CD8-positive, alpha-beta T cell (primary cell): ENCODE measurements at places on chromosomes 1 and 21.

GRCh38 chr1:23237508-23237907 lies 20.2 kb upstream of the HTR1D start:
- DNase-seq = no peak

- no peak for DNase-seq
These were observed 118.1 kb downstream of the PGBD5 start for GRCh38 chr1:230308039-230308438.

- no peak for DNase-seq
These were observed 8.7 kb downstream of the C1orf174 start for GRCh38 chr1:3891329-3891865.

DNA sequence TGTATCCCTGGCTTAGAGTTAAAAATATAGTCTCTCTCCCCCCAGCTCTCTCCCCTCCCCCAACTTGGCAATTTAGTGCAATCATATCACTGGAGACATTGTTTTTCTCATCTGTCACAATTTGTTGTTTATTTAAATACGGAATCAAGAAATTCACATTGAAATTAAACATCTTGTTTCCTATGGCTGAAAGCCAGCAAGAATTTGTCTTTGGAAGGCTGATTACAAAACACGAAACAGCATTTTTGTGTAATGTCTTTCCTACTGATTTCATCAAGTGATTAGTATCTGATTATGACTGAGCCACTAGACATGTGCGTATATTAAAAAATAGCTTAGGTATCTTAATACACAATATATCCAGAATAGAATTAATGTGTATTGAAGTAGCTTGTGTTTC lies 119.7 kb downstream of the LYPLAL1 start:
- DNase-seq = no peak

DNA sequence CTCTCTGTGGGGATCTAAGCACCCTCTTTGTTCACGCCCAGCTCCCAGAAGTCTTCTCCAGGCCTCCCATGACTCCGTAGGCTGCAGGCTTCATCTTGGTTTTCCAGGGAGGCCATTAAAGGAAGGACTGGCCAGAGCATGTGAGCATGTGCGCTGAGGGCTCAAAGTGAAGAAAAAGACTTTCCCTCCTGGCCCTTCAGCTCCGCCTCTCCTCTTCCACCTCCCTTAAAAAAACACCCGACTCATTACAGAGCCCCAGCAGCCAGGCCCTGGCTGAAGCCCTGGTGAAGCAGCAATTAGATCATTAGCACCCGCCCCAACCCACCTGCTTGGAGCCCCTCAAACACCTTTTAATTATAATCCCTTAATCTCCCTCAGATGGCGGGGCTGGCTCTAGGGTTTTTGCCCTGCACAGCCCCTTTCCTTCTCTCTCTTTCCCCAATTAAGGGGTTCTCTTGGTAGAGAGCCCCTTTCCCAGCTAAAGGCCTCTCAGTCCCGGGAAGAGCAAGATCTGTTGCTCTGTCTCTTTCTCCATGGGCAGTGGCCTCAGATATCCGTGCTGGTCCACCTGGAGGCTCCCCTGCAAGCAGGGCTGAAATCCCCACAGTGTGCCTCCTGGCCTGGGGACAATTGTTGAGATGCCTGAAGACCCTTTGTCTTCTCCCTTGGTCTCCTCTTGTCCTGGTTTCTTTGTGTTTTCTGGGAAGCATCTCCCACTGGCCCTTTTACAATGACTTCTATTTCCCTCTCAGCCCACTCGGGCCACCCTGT lies 30.5 kb downstream of the RHBG start:
- DNase-seq = no peak

DNA sequence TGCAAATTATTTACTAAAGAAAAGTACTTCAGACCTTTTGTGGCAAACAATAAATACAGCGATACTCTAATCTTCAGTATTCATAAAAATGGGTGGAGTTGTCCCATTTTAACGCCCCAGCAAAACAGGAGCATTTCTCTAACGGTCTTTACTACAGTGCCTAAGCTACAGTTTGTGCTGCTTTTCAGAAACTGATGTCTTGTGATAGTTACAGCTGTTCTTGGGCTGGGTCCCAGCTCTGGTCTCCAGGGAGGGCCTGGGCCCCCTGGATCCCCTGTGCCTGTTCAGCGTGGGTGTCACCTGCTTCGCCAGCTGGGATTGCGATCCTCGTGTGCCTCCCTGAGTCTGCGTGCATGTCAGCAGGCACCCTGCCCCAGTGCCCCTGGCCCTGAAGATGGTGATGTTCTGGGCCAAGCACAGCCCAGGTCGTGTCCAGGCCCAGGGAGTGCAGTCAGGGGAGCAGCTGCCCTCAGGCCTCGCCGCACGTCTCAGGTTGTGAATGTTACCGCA lies 64.0 kb upstream of the DIP2A start:
- no peak for DNase-seq

DNA sequence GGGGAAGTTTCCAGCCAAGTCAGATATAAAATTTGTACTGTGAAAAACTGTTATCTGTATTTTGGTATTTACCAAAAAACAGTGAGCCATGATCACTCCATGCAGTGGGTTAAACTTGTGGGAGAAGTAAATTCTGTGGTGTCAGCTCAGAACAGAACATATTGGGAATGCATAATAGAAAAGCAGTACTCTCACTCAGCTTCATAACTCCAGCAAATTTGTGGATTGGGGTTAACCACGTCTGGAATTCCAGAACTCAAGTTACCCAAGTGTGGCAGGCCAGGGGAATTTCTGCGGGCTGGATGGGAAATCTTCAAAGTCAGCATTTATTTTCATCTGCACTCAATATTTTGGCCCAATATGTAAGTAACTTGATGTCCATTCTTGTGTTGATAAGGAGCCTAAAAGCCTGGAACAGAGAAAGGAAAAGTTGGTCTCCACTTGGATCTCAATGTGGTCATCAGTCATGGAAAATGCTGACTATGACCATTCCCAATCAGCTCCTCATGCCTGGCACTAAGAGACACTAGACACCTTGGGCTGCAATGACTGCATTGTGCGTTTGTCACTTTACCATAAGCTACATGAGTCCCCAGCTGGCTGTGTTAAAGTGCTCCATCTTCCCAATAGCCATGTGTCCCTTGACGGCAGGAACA lies 39.1 kb upstream of the ENAH start:
- no peak for DNase-seq

GRCh38 chr1:55987491-55988249 lies 591.7 kb downstream of the PLPP3 start:
- DNase-seq = no peak
